ENCODE measurements at places on chromosomes 4 and X. TPM values are rescaled to one million over a fixed set of nuclear protein-coding genes. Genes with fewer than 3 reads are reported as not detected.

The TBC1D1 gene
- 130 TPM for total RNA-seq

The MND1 gene
- total RNA-seq = 8.3 TPM

The CT45A2 gene
- total RNA-seq = 0.31 TPM

- no peak for DNase-seq
Measured at GRCh38 chrX:55715847-55716246, 1.7 kb upstream of the RRAGB start.

- no peak for DNase-seq
Measured at GRCh38 chr4:93776386-93777080, 52.0 kb upstream of the ATOH1 start.

Measured in testis (tissue), 5 donors.